ENCODE measurements at places on chromosomes 2 and 18.

- no peak for DNase-seq
Measured at GRCh38 chr2:165601928-165602521, 132.5 kb downstream of the CSRNP3 start.

GRCh38 chr18:77254711-77255405, 5.2 kb downstream of the GALR1 start:
- no peak for DNase-seq

GRCh38 chr2:165959371-165959770, 5.8 kb upstream of the TTC21B start:
- DNase-seq = no peak

DNA sequence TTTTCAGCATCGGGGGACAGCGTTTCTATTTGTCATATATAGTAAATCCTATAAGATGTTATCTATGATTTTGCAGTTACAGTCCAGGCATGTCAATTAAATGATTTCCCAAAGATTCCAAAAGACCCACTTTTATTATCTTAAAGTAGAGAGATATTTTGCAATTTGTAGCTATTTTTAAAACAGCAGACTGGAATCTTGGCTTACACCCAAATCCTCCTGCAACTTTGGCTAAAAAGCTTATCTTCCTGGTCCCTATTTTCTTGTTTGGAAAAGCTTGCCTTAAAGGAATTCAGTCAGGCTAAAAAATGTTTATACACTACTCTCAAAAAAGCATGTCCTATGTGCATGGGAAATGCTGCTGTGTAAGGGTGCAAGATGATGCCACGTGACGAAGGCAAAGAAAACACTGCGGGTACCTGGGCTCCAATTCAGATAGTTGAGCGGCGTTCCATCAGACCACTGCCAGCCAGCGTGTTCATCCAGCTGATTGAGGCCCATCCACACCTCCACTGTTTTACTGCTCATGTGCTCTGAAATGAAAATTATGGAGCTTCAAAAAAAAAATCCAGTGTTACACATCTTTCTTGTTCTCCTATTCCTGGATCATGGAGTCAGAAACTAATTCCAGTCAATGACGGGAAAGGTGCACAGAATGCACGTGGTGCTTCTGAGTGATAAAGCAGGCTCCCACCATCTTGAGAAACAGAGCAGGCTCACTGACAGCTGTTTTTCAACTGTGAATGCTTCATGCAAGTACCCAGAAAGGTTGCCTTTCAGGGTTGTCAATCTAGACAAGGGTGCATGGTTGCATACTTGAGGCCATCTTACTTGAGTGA, 33.8 kb downstream of the PLA2R1 start:
- no peak for DNase-seq

GRCh38 chr2:238739668-238740067, 108.2 kb upstream of the TWIST2 start:
- DNase-seq = no peak

DNA sequence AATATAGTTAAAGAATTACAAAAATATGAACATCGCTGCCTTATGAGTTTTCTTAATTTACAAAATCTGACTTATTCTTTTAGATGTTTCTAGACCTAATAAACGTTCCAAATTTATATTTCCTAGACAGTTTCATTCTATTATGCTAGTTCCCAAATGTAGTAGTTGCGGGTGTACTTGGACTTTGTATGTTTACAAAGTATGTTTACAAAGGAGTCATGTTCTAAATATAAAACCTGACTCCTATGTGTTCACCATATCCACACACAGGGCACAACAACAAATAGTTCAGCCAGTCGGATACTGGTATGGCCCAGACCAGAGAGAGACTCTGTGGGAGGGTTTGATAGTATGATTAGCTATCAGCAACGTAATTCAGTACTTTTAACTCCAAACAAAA, 230.7 kb downstream of the KCNH7 start:
- DNase-seq = no peak

DNA sequence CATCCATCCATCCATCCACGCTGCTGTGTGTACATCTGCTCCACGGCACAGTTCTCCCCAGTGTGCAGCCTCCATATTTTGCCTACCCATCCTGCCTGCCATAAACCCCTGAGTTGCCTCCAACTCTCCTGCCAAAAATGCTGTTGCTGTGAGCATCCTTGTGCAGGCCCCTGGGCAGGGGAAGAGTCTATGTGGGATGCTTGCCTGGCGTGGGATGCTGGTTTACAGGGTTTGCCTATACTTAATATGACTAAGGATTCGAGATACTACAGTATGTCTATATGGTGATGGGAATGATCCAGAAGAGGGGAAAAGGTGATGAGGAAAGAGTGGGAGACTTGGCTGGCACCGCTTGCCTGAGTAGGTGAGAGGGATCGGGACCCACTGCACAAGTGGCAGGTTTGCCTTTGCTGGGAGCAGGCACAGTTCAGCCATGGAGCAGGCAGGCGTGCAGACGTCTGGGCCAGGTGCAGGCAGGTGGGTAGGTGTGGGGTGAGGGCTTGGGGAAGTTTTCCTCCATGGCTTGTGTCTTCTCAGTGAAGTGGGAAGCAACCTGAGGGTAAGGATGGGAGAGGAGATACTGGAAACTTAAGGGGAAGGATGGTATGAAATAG, 30.2 kb upstream of the FAHD2A start:
- no peak for DNase-seq

- DNase-seq = no peak
Measured at GRCh38 chr2:8232871-8233270, 449.0 kb upstream of the ID2 start.

DNA sequence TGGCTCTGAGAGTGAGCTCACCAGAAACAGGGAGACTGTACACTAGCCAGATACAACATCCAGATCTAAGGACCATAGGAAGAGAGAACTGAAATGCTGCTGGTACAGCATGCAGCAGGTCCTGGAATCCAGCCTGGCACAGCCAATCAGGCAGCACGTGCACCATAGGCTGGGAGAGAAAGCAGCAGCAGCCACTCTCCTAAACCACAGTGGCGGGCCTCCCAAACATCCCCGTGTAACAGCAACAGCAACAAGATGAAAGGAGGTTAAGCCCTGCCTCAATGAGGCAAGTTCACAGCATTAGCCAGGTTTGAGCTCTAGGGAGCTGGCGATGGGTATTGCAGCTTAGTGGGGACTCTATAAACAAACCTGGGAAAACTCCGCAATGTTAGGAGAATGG, 192.0 kb downstream of the EPHA4 start:
- no peak for DNase-seq

GRCh38 chr2:121699421-121700333, 37.0 kb downstream of the NIFK start:
- no peak for DNase-seq

DNA sequence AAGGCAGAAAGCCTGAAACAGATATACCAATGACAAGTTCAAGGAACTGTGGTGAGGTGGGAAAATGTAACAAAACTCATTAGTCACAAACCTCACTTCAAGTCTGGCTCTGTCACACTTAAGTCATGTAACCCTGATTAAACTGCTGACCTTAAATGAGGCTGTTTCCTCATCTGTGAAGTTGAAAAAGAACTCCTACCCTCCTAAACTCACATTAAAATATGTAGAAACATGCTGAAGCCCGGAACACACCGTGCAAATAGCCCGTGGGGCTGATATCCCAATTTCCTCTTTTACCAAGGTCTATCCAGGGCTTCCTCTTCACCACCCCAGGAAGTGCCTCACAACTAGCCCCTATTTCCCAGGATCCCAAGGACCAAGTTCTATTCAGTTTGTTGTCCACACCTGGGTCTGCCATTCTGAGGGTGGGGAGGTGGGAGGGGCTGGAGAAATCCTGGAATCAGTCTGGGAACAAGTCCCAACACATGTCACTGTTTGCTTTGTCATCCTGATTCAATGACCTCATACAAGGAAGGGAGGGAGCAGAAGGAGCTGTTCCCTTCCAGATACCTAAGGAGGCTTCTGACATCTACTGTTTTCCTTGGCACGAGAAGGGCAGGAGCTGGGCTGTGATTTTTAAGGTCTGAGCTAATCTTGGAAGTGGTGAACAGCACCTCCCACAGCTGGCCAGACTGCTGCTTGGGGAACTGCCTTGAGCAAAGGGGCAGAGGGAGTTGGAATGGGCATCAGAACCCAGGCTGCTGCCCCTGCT, 42.3 kb downstream of the SLC4A1AP start:
- no peak for DNase-seq

- DNase-seq = no peak
Measured at GRCh38 chr18:73101977-73102376, 234.2 kb upstream of the NETO1 start.

- DNase-seq = no peak
Measured at GRCh38 chr2:239278941-239279365, 121.9 kb downstream of the HDAC4 start.

DNA sequence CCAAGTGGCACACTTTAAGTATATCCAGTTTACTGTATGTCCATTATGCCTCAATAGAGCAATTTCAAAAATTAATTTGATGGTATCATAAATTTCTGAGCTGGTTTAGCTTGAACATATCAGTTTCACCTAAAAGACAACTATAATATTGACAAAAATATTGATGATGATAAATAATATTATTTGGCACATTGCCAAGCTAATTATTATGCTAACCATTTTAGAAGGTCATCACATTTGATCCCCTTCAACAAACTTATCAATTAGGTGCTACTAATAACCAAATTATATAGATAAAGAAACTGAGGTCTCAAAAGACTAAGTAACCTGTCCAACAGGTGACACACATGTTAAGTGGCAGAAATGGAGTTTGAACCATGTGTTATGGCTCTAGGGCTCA, 26.9 kb upstream of the UBE2E3 start:
- no peak for DNase-seq

DNA sequence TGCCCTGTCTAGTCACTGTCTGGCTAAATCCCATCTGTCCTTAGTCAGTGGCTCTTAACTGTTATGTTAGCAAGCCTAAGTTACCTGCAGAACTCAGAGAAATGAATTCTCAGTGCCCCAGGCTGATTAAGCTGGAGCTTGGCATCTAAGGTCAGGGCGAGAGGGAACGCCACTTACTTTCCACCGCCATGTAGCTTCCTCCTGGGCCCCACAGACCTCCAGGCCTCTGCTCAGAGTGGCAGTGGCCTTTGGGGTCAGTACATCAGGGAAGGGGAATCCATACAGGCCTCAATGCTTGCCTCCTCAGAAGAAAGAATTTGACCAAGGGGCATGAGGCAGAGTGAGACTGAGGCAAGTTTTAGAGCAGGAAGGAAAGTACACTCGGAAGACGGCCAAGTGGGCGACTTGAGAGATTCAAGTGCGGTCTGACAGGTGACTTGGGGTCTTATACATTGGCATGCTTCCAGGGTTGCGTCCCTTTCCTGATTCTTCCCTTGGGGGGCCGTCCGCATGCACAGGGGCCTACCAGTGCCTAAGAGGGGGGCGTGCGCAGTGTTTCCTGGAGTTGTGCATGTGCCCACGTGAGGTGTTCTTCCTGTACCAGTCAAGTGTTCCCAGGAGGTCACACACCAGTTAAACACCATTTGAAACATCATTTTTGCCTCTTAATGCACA, 64.1 kb downstream of the EMILIN2 start:
- DNase-seq = no peak

DNA sequence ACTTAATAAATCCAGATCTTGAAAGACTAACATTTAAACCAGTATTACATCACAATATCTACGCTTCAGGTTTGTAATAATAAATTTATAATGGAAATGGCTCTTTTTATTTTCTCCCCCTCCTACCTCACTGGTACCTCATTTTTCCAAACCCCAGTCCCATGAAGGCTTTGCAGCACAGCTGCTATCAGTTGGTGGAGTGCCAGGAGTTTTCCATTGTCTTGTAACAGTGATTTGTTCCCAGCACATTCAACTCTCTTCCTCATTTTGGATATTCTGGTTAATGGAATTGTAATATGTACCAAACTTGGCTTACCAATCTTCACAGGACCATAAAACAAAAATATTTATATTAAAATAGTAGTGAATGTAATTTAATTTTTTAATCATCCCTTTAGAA, 91.2 kb downstream of the VRK2 start:
- DNase-seq = no peak

DNA sequence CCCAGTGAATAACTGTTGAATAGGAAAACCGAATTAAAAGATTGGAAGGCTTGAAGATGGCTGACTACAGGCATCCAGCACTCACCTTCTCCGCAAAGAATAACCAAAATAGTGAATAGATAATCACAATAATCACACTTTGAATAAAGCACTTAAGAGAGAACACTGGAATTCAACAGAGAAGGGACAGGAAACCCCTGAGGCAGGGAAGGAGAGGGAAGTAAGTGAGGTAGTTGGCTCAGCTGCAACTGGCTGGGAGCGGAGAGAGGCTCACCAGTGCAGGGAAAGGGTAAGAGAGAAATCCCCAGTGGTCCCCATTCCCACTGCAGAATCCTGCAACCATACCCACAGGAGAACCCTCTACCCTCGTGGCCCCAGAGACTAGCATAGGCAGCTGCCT, 246.6 kb upstream of the NCKAP5 start:
- no peak for DNase-seq

DNA sequence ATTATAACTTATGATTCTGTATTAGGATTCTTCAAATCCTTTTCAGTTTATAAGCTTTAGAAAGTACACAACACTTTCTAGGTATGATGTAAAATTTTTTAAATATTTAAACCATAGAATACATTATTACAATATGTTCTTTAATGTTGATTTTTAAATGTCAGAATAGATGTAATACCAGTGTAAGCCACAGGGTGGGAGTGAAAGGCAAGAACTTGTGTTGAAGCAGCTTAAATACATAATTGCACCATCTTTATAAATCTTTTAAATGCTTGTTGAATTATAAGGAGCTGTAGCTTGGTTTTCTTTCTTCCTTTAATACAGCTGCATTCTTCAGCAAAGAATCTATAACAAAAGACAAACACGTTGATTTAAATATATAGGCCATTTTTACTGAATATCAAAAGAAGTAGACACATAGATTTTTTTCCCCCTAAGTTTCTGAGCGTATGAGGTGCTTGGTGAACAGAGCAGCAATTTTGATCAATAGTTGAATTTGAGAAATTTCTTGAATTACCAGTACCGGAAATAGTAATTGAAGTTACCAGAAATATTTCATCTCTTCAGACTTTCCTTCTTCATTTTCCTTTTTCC, 63.0 kb downstream of the TANK start:
- no peak for DNase-seq

GRCh38 chr2:11408959-11409571, 56.9 kb downstream of the E2F6 start:
- DNase-seq = no peak

DNA sequence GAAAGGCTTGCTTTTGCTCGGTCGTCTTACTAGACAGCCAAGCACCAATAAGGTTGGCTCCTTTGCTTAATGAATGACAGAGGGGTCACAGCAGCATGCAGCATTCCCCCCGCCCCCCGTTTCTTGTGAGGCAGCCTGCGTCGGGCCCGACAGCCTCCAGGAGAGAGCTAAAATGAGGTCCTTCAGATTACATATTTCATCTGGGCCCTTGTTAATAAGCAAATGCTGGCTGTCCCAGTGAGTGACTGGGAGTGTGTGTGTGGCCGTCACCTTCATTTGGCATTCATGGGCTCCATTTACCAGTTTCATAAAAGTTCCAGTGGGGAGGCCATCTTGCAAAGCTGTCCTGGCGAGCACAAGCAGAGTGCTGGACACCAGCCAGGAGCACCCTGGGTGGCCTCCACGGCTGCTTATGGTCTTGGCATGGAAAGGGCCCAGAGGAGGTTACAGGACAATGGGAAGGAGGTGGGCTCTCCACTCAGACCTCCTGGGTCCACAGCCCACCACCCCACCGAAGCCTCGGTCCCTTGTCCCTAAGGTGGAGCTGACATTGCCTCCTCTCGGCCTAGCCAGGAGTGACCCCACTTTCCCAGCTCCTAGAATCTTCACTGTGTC, 37.2 kb downstream of the ODC1 start:
- DNase-seq = no peak

GRCh38 chr2:170813611-170814532, 2.8 kb upstream of the GAD1 start:
- DNase-seq = peak; percentile 62

- no peak for DNase-seq
Measured at GRCh38 chr2:73253400-73253799, 19.3 kb downstream of the CCT7 start.
